ENCODE measurements at places on chromosomes 6 and 20. TPM values are rescaled to one million over a fixed set of nuclear protein-coding genes. Genes with fewer than 3 reads are reported as not detected.
A peak's percentile ranks its signal among the peaks of the same experiment; 100 is the strongest.

The KCNK16 gene
- not detected for total RNA-seq

The DEFB132 gene
- total RNA-seq, result not detected

The DLK2 gene
- 2.0 TPM for total RNA-seq

The IRF4 gene
- 1.8 TPM for total RNA-seq

The HCK gene
- 4.9 TPM for total RNA-seq

The PDE10A gene
- 9.0 TPM for total RNA-seq

The KIF25 gene
- 1.8 TPM for total RNA-seq

The MYCT1 gene
- total RNA-seq, result 18.3 TPM

The PRSS16 gene
- 0.09 TPM for total RNA-seq

The CTCFL gene
- 0.04 TPM for total RNA-seq

- DNase-seq, result peak; percentile 11
Measured at GRCh38 chr6:14375930-14376329, 258.4 kb downstream of the CD83 start.

- DNase-seq, result no peak
Measured at GRCh38 chr6:65627015-65627414, 80.0 kb downstream of the EYS start.

- no peak for DNase-seq
Measured at GRCh38 chr20:57751411-57751810, 41.6 kb upstream of the PMEPA1 start.

DNA sequence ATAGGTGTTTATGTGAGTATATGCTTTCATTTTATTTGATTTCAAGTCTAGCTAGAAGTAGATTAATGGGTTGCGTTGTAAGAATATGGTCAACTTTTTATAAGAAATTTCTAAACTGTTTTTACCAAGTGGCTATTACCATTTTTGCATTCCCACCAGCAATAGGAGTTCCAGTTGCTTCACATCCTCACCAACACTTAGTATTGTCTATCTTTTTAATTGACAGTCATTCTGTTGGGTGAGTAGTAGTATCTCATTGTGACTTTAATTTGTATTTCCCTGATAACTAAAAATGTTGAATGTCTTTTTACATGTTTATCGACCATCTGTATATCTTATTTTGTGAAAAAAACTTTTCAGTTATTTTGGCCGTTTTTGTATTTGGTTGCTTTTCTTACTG is 135.3 kb downstream of the AKAP7 start:
- no peak for DNase-seq

GRCh38 chr20:38812709-38813573 is 7.4 kb downstream of the PPP1R16B start:
- DNase-seq, result no peak

DNA sequence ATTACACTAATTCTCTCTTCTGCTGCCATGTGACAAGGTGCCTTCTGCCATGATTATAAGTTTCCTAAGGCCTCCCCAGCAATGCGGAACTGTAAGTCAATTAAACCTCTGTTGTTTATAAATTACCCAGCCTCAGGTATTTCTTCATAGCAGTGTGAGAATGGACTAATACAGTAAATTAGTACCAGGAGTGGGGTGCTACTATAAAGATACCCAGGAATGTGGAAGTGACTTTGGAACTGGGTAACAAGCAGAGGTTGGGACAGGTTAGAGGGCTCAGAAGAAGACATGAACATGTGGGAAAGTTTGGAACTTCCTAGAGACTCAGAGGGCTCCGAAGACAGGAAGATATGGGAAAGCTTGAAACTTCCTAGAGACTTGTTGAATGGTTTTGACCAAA is 34.8 kb downstream of the MICA start:
- no peak for DNase-seq

- no peak for DNase-seq
Measured at GRCh38 chr6:105598264-105598663, 195.4 kb upstream of the PREP start.

- peak; percentile 62 for DNase-seq
Measured at GRCh38 chr6:74093361-74093760, 397.4 kb downstream of the CD109 start.

DNA sequence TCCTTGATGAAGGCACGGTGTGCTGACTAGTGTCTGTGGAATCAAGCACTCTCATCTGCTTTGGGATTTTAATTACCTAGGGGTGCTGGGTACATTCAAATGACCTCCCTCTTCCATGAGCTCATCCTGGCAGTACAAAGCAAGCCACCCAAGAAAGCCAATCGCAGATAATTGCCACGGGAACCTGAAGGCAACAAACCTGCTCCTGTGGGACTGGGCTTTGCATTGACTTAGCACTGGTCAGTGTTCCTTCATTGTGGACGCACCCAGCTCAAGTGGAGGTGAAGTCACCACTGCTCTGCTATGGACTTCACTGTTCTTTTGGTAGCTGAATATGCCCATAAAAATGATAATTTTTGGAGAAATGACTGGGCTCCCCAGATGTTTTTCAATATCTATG is 261.6 kb upstream of the FERMT1 start:
- DNase-seq, result no peak

GRCh38 chr6:145727817-145728388 is 7.4 kb downstream of the EPM2A start:
- DNase-seq, result no peak

- peak; percentile 19 for DNase-seq
Measured at GRCh38 chr6:165031502-165031901, 277.9 kb downstream of the C6orf118 start.

- peak; percentile 84 for DNase-seq
Measured at GRCh38 chr20:7866285-7866684, 74.0 kb downstream of the HAO1 start.

- DNase-seq, result no peak
Measured at GRCh38 chr6:19327241-19327640, 509.9 kb upstream of the ID4 start.

GRCh38 chr6:147204843-147205311 is 660 bp downstream of the STXBP5 start:
- DNase-seq, result no peak

GRCh38 chr6:87378947-87379346 is 28.8 kb upstream of the CFAP206 start:
- no peak for DNase-seq

DNA sequence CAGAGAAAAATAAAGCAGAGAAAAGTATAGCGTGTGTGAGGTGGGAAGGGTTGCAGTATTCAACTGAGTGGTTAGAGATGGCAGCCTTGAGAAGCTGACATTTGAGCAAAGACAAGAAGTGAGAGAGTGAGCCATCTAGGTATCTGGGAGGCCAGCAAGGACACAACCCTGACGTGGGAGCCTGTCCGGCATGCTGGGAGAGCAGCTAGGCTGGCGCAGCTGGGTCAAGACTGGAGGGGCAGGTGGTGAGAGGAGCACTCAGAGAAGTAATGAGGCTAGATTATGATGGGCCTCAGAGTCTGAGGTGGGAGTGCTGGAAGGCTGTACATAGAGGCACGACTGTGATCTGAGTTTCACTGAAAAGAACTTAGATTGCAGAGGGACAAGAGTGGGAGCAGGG is 12.9 kb downstream of the TTPAL start:
- no peak for DNase-seq

GRCh38 chr6:79453558-79454042 is 83.6 kb downstream of the LCA5 start:
- DNase-seq, result peak; percentile 44

GRCh38 chr20:52031563-52032303 is 159.8 kb downstream of the ZFP64 start:
- DNase-seq, result peak; percentile 57

DNA sequence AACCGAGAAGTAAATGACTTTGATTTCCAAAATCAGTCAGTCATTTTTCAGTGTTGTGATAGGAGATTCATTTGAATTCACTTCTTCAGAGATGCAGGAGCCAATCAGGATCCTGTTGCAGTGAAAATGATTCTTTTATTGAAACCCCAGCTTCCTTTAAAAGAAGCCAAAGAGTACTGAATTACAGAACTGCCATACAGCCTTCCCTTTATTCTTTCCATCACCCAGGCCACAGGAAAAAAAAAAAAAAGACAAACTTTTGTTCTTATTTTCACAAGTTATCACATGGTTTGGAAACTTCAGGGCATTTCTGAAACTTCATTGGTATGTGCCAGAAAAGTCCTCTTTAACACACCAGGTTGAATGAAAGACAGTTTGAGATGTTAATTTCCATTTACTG is 1.8 kb upstream of the CARMIL1 start:
- DNase-seq, result no peak

- no peak for DNase-seq
Measured at GRCh38 chr6:113428702-113429101, 428.4 kb upstream of the MARCKS start.

GRCh38 chr6:167583412-167583811 is 243.3 kb upstream of the AFDN start:
- DNase-seq, result no peak

- peak; percentile 99 for DNase-seq
Measured at GRCh38 chr20:14337400-14338171, at the start of gene FLRT3. FLRT3 (minus strand) TSS chr20:14337612; CDS start chr20:14327506, 10,106 bp downstream.

DNA sequence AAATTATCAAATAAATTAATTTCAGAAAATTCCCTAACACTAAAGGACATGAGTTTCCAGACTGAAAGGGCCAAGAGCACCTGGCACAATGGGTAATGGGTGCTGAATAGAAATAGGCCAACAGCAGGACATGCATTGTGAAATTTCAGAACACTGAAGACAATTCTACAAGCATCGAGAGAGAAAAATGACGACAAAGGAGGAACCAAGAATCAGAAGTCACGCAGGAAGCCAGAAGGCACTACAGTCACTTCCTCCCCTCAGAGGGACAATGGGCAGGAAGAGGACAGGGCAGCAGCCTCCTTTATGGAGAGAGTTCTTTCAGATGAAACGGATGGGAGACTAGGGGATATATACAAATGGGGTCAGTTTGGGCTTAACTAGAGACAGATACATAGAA is 29.6 kb downstream of the PCNA start:
- peak; percentile 70 for DNase-seq

DNA sequence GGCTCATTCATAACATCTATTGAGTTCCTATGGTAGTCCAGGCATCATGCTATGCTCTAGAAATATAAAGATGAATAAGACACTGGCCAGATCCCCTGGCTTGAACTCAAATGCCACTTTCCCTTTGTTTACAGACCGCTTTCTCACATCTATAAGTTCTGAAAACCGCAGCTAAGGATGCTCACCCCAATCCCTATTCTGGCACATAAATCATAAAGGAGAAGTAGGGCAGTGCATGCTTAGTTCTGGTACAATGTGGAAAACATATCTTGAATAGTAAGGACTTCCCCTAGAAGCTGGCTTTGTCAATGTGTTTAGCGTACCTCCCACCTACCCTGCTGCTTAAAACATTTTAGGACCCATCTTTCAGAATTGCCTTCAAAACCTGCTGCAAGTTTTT is 26.4 kb downstream of the MRS2 start:
- DNase-seq, result no peak

GRCh38 chr20:8357703-8358102 is 225.6 kb downstream of the PLCB1 start:
- no peak for DNase-seq

DNA sequence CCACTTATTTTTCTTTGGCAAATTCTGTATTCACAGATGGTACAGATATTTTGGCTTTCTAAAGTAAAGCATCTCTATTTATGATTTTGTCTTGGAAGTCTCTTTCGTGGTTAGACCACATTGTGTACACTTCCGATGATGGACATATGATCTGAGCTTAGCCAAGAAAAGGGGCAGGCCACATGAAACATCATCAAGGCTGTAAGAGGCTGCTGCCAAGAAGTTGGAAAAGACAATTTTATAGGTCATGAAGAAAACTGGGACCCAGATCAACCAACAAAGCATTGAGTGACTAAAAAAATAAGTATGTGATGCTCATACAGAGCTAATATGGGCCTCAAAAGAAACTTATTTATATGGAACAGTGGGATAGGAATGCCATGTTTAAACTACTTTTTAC is 266.4 kb downstream of the HAO1 start:
- DNase-seq, result no peak

DNA sequence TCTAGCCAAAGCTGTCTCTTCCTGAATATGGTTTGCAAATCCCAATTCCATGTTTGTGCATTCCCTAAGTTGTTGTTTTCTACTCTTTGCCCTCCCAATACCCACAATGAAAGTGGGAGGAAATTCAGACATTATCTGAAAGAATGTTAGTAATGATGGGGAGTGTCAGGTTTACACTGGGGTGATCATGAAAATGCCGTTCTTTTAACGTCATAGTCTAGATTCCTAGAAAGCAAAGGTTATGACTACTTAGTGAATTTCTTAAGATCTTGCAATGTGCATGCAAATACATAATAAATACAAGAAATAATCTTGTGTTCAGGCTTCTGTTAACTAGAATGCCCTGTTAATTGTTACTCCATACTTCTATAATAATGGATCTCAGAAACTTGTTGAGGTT is 101.0 kb downstream of the LCA5 start:
- DNase-seq, result no peak

DNA sequence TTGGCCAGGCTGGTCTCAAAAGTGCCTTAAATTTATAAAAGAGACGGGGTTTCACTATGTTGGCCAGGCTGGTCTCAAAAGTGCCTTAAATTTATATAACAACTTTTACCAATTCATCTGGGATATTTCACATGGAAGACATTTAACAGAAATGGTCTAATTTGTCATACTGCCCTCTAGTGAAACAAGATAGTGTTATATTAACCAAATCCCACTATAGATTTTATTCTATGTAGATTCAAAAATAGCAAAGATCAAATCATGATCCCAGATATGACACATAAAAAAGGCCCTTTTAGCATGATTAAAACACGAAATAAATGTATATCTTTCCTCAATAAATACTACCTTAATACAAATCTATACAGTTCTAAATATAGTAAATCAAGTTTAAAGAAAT is 102.8 kb upstream of the TFAP2D start:
- no peak for DNase-seq

DNA sequence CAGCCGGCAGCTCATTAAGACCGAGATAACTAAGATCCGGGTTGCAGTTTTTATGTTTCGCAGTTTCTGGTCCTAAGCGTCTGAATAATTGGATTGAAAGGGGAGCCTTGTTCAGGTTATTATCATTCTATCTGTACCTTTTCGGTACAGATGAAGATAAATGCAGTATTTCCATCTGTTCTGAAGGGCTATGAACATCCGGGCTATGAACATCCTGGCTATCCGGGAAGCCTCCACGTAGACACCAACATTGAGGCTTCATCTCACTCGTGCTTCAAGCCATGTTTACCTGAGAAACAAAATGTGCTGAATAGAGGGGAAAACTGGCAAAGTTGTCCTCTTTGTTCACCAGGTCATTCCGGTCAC is 399 bp upstream of the REPS1 start:
- DNase-seq, result no peak

DNA sequence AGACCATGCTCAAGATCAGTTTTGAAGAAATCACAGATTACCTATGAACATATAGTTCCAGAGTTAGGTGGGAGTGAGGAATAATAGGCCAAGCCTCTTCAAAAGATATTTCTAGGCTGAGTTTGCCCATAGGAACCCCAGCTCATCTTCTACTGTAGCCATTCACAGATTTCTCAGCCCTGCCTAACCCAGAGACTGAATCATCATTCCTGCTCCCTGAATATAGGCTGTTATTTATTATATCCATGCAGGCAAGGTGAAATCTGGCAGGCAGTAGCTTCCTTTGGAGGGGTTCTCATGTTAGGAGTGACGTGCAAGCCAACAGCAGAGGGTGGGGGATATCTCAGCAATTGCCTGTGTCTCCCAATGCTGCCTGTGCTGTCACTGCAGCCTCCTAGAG is 25.6 kb upstream of the ADGRF4 start:
- no peak for DNase-seq
